ENCODE measurements at places on chromosomes 11 and 22.

- DNase-seq = no peak
Observed at GRCh38 chr11:119902656-119903231, 173.7 kb upstream of the NECTIN1 start.

DNA sequence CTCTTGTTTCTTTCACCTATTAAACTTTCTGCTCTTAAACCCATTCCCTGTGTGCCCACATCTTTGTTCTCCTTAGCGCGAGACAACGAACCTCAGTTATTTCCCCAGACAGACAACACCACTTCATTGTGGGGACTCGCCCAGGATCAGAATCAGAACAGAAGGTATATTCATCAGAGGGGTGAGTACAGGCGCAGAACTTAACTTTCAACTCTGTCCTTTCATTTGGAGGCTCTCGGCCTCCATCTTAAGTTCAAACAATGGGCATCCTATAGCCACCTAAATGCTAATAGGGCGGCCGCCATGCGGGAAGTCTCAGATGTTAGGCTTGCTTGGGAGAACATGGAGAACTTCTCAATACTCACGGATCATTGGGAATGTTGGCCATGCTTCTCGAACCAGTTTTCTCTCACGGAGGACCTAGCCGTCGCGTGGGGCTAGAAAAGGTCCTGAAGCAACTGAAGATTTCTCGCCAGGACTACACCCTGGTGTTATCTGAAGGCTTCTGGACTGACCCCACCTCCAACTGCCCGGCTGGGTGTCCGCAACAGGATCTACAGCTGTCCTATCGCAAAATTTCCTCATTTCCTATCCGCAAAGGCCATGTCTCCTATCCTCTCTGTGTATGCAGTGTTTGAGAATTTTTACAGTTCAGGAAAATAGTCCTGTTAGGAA, 13.4 kb upstream of the HYLS1 start:
- no peak for DNase-seq

GRCh38 chr11:2847561-2847960, 38.0 kb downstream of the CDKN1C start:
- no peak for DNase-seq

DNA sequence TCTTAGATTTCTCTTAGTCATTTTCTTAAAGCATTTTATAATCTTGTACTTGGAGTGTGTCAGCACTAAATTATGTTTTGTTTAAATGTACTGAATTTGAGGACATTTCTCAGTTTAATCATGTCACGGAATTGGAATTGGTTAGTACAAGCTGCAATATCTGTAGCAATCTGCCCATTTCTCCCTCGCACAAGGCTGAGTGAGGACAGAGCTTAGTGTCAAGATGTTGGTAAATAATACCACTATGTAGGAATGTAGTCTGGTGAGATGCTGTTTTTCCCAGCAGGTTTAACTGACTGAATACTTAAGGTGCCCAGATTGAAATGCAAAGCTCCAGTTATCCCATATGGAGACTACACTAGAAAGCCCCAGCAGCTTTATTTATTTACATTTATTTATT, 30.6 kb downstream of the SREBF2 start:
- no peak for DNase-seq

DNA sequence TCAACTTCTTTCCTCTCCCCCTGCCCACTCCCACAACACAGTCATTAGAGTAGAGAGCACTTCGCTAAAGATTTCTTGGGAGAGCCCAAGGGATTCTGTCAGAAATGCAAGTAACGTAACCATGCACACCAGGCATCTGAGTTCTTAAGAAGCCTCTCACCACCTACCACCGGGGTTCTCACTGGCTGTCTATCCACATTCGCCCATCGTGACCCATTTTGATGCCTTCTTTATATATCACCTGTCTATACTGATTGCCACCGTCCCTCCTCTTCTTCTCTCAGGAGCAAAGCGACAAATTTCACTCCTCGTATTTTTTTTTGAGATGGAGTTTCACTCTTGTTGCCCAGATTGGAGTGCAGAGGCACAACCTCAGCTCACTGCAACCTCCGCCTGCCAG, 23.9 kb upstream of the RASD2 start:
- DNase-seq = no peak

- DNase-seq = no peak
Observed at GRCh38 chr22:45717789-45718188, 46.2 kb downstream of the ATXN10 start.

GRCh38 chr11:103703437-103703836, 333.0 kb upstream of the DDI1 start:
- DNase-seq = no peak

DNA sequence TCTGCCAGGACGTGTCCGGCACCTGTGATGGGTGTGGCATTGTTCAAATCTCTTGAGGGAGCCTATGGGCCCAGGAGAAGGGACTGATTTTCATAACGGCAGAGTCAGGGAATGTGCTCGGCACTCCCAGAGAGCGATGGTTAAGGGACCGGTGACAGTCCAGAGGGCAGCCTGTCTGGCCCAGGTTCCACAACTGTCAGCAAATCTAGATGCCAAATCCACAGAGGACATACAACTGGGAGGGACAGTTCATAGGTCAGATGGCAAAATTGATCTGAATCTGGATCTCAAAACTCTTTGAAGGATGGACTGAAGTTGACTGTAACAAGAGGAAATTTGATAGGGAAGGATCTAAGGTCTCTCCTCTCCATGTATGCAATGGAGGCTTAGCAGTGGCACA, 7.5 kb downstream of the SEC14L2 start:
- no peak for DNase-seq

DNA sequence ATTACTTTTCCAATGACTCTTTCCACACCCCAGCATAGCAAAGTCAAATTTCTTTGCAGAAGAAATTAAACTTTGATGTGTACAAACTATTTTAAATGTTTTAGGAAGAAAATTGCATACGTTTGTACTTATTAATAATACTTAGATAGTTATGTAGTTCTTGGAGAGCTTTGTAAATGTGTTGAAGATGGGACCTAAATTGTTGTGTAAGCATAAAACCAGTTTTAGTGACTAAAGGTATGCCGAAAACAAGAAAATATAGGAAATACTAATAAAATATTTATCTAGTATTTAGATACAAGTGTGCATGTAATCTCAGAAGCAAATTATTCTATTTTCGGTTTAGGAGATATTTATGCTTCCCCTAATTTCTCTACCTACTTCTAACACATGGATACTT, 4.2 kb upstream of the OR52N4 start:
- no peak for DNase-seq

DNA sequence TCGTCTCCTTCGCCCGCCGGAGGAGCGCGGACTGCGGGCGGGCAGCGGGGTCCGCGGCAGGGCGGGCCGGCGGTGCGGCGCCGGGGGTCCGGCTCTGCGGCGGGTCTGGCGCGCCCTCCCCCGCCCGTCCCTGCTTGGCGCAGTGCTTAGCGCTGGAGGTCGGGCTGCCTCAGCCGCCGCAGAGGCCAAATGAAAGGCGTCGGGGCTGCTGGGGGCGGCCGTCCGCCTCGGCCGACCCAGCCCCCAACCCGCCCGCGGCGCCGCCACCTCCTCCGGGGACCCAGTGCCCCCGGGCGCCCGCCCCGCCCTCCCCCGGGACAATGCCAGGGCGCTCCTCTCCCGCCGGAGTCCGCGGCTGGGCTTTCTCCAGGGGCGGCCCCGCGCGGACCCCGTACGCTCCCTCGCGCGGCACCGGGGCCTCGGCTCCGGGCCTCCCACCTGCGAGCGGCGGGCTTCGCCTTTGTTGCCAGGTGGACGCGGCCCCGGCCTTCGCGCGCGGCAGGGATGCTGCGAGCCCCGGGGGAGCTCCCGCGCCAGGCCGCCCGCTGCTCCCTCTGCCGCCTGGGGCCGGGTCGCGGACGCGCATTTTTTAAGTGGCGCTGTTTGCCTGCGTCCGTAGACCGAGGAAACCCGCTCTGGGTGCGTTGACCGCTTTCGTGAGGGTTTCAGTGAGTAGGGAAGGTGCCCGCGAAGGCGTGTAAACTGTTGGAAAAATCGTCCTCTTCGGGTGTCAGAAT, 583 bp downstream of the APLP2 start:
- peak; percentile 27 for DNase-seq

GRCh38 chr22:42007922-42008321, 9.3 kb downstream of the WBP2NL start:
- DNase-seq = no peak

GRCh38 chr11:12415342-12415966, 38.1 kb downstream of the PARVA start:
- DNase-seq = no peak

DNA sequence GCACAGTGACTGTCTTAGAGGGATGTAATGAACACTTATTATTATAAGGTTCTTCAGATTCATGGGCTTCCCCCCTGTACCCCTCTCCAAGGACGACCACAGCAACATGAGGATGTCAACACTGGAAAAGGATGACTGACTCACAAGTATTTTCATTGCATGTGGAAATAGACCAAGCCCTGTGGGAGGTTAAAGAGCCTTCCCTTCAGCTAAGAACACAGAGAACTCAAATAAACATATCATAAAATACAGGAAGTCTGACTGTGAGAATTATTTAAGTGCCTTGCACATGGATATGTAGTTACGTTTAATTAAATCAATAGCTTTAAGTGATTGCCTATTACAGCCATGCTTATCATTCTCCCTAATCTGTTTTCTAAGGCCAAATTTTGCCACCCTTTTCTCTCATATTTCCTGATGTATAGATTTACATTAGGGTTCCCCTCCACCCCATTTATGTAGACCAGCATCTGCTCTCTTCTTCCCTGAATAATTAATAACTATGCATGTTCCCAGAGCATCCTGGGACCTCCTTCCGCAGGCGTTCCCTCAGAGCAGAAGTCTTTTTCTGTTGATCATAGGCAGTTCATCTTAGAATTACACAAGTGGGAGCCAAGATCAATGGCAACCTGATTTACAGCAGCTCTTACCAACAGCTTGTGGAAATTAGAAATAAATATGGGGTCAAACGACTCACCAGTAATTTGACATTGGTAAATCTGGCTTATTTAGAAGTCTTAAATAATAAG, 226.9 kb downstream of the OPCML start:
- DNase-seq = no peak

- no peak for DNase-seq
Observed at GRCh38 chr11:62811659-62812058, 6.4 kb upstream of the NXF1 start.

DNA sequence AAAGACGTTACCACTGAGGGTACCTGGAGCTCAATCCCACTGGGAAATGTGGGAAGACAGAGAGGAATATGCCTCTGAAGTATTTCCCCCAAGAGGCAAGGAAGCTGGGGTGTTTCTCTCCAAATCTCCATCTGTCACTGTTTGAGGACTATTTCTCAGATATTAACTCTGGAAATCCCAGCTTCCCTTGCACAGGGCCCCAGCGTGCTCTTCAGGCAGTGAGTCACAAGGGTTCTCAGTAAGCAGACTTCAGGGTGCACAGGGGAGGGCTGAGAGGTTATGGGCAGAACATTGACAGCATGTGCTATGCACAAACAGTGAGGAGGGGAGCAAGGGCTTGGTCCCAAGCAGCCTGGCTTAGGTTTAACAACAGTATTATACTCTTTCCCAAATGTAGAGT, 60.9 kb upstream of the EED start:
- DNase-seq = no peak

DNA sequence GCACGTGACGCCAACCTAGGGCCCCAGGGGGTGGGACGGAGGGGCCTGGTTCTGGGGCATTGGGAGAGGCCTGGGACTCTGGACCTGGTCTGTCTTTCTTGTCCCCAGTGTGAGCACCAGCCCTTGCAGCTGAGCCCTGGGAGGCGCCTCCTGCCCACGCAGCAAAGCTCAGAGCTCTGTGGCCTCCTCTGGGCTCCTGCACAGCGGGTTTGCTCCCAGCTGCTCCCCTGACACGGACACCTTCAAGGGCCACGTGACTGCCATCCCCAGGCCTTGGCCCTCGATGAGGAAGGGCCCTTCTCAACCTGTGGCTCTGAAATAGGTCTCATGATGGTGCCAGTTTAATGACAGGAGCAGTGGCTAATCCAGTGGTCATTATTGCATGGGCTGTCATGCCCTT, 31.5 kb upstream of the CCDC188 start:
- no peak for DNase-seq

DNA sequence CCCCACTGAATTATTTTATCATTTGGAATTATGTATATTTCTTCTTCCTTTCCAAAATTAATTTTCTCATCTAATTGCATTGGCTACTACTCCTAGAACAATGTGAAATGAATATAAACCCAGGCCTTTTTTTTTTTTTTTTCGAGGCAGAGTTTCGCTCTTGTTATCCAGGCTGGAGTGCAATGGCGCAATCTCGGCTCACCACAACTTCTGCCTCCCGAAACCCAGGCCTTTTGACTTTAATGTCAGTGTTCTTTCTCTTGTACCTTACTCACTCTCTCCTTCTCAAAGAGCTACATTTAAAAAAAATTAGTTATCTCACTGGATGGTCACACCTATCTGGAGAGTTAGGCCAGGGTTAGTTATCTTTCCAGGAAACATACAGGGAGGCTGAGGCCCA, 35.3 kb upstream of the LRRC32 start:
- no peak for DNase-seq

DNA sequence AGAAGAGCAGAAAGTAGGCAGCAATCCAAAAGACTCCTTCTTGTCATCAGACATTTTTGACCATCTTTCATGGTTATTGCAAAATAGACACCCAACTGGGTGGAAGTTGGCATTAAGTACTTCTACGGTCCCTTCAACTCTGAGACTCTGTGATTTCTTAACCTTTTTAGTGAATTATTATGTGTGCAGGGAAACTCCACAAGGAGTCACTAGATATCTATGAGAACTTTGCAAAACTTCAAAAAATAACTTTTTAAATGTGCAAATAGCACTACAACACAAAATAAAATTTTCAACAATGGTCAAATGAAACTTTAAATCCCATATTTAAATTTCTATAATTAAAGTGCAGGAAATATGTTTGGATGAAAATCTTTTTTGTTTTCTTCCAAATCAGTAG, 88.7 kb downstream of the SLC17A6 start:
- DNase-seq = no peak

DNA sequence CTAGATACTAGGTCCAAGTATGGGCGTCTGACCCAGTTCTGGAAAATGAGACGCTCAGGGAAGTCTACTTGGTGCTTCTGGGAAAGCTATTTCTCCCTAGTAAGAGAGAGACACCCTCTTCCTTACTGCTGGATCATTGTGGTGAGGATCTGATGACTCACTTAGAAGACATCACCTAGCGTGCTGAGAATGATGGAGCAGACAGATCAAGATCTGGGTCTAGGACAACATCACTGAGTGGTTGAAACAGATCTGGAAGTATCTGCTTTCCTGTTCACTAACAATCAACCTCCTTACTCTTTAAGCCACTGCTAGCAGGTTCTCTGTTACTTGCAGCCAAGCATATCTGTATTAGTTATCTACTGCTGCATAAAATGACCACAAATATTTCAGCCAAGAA, 38.3 kb upstream of the HMGXB4 start:
- no peak for DNase-seq

- no peak for DNase-seq
Observed at GRCh38 chr11:64250415-64251015, 815 bp upstream of the PLCB3 start.
